Mesothelial cell of epicardium (in vitro differentiated cells): ENCODE measurements at places on chromosomes 4 and X.

DNA sequence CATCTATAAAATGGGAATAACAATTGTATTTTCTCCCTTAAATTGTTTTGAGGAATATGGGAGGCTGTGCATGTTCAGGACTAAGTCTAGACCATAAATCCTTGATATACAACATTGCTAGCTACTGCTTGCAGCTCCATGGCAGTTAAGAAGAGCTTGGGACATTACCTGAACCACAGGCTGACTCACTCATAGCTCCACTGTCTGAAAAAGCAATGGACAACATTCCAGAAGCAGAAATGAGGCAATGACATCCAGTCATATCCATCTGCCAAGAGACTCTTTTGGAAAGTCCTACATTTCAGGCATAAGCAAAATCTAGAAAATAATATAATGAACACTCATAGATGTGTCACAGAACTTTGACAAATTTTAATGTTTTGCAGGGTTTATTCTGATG lies 167.3 kb upstream of the LEF1 start:
- no peak for DNase-seq

DNA sequence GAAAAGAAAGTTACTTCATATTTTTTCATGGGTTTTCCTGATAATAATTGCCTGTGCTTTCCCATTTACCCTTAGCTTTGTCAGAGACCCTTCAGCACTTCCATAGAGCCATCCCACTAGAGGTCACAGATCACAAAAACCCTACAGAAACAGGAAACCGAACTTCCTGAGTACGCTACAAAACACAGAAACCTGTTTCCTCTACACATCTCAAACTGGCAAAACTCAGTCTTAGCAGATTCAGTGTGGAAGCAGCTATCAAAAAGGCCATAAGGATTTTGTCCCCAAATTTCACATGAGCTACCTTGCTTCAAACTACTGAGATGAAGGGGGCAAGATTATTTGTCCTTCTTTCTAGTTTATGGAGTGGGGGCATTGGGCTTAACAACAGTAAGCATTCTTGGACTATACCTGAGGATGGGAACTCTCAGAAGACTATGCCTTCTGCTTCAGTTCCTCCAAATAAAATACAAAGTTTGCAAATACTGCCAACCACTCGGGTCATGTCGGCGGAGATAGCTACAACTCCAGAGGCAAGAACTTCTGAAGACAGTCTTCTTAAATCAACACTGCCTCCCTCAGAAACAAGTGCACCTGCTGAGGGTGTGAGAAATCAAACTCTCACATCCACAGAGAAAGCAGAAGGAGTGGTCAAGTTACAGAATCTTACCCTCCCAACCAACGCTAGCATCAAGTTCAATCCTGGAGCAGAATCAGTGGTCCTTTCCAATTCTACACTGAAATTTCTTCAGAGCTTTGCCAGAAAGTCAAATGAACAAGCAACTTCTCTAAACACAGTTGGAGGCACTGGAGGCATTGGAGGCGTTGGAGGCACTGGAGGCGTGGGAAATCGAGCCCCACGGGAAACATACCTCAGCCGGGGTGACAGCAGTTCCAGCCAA lies at the start of gene MMRN1:
Gene MMRN1, plus strand, starts transcription at position 206 of the 902 bp plus-strand sequence. Its CDS starts 118 bp downstream, at position 324.
- no peak for DNase-seq

- DNase-seq: no peak
Observed at GRCh38 chr4:159266981-159267868, 164.3 kb downstream of the RAPGEF2 start.

- DNase-seq: no peak
Observed at GRCh38 chr4:169014586-169014985, 4.5 kb upstream of the CBR4 start.

DNA sequence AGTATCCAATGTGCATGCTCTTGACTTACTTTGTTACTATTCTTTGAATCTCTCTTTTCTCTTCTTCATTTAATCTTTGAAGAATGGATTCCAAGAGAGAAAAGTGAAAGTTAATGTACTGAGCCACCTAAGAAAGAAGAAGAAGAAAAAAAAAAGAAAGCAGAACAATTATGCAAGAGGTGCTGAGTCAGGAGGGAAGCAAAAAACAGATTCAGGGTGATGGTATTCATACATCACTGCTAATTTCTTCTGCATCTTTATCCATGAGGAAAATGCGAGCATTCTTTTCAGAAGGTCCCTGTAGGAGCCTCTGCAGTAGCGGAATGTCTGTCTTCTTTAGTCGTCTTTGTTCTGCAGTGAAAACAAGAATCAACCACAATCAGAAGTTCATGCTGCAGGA lies 43.9 kb downstream of the RASSF6 start:
- no peak for DNase-seq

DNA sequence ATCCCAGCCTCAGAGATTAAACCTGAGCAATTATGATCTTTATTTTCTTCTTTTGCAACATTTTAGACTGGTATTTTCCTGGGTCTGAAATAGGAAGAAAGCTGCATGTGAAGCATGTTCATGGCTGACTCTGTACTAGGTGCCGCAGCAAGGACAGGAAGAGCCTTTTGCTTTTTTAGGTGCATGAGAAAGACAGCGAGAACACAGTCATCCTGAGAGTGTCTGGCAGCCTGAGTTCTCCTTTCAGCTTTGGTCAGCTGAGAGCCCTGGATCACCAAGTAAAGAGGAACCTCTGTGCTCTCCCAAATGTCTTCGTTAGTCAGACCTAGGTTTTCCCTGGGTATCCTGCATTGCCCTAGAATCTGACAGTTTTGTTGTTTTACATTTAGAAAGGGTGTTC lies 29.8 kb downstream of the FAM149A start:
- DNase-seq: no peak

GRCh38 chr4:155403886-155404285 lies 27.1 kb upstream of the MAP9 start:
- no peak for DNase-seq

- no peak for DNase-seq
Observed at GRCh38 chr4:2822461-2823300, 21.0 kb upstream of the ADD1 start.
